ENCODE measurements at places on chromosomes 6 and 20. TPM values are rescaled to one million over a fixed set of nuclear protein-coding genes. Genes with fewer than 3 reads are reported as not detected.

The LZTS3 gene
- total RNA-seq = 13.9 TPM

The PEX7 gene
- 6.1 TPM for total RNA-seq

The GGTLC1 gene
- not detected for total RNA-seq

The ANKS1A gene
- total RNA-seq = 12.2 TPM

The TOMM34 gene
- total RNA-seq = 3.7 TPM

The MAS1 gene
- total RNA-seq = 0.82 TPM

The CD109 gene
- 1.6 TPM for total RNA-seq

The FGD2 gene
- 0.82 TPM for total RNA-seq

The PROKR2 gene
- 8.6 TPM for total RNA-seq

The AVP gene
- not detected for total RNA-seq

The NNAT gene
- total RNA-seq = 367 TPM

The POPDC3 gene
- total RNA-seq = 5.3 TPM

The DNMT3B gene
- 6.5 TPM for total RNA-seq

The ANKRD66 gene
- not detected for total RNA-seq

The MUCL3 gene
- not detected for total RNA-seq

The SLC4A11 gene
- total RNA-seq = under 0.01 TPM

The PKIB gene
- total RNA-seq = 4.1 TPM

The STK38 gene
- total RNA-seq = 9.8 TPM

The DEFB110 gene
- not detected for total RNA-seq

The UBD gene
- not detected for total RNA-seq

The BNIP5 gene
- total RNA-seq = under 0.01 TPM

The GPR6 gene
- 7.3 TPM for total RNA-seq

The HUS1B gene
- total RNA-seq = 0.82 TPM

The MOCS1 gene
- 5.7 TPM for total RNA-seq

The RNF144B gene
- 2.9 TPM for total RNA-seq

The ZC3H12D gene
- 0.41 TPM for total RNA-seq

The SLC17A3 gene
- not detected for total RNA-seq

The ZBP1 gene
- not detected for total RNA-seq

The CENPQ gene
- total RNA-seq = 4.5 TPM

The PSMB8 gene
- 3.3 TPM for total RNA-seq

The HINT3 gene
- total RNA-seq = 90.5 TPM

The PTCRA gene
- total RNA-seq = not detected

The GATA5 gene
- total RNA-seq = not detected

The PSMB1 gene
- total RNA-seq = 220 TPM

The SLC22A3 gene
- total RNA-seq = 3.3 TPM

The SLX4IP gene
- total RNA-seq = 8.2 TPM

The SYCP2 gene
- 4.1 TPM for total RNA-seq

The B3GALT4 gene
- 9.0 TPM for total RNA-seq

The CDS2 gene
- total RNA-seq = 69.3 TPM

The ABHD16B gene
- total RNA-seq = not detected

The C20orf202 gene
- total RNA-seq = 0.41 TPM

The BPIFB3 gene
- not detected for total RNA-seq

The FAM162B gene
- 1.2 TPM for total RNA-seq

The BPIFA1 gene
- total RNA-seq = not detected

The BHLHE23 gene
- total RNA-seq = not detected

The SLA2 gene
- under 0.01 TPM for total RNA-seq

The NR2E1 gene
- 6.1 TPM for total RNA-seq

The KCNK15 gene
- total RNA-seq = not detected

The TBC1D32 gene
- 40.8 TPM for total RNA-seq

The TEAD3 gene
- total RNA-seq = 0.41 TPM

The CALHM4 gene
- total RNA-seq = not detected

The TENT5A gene
- 4.1 TPM for total RNA-seq

The NXT1 gene
- 20.4 TPM for total RNA-seq

The TUBB2B gene
- 5,262 TPM for total RNA-seq

The CLVS2 gene
- 34.2 TPM for total RNA-seq

The NMBR gene
- 4.9 TPM for total RNA-seq

Measured in frontal cortex (tissue), 4 donors.